NCI-H2081 treated with DMSO at 0.1 percent for 48 hours (cell line): ENCODE measurements at places on chromosomes 16 and 17.

GRCh38 chr16:15489016-15489415 lies 54.6 kb downstream of the BMERB1 start:
- no peak for DNase-seq

- DNase-seq, result no peak
Observed at GRCh38 chr17:41049110-41049509, 2.0 kb upstream of the KRTAP2-1 start.

DNA sequence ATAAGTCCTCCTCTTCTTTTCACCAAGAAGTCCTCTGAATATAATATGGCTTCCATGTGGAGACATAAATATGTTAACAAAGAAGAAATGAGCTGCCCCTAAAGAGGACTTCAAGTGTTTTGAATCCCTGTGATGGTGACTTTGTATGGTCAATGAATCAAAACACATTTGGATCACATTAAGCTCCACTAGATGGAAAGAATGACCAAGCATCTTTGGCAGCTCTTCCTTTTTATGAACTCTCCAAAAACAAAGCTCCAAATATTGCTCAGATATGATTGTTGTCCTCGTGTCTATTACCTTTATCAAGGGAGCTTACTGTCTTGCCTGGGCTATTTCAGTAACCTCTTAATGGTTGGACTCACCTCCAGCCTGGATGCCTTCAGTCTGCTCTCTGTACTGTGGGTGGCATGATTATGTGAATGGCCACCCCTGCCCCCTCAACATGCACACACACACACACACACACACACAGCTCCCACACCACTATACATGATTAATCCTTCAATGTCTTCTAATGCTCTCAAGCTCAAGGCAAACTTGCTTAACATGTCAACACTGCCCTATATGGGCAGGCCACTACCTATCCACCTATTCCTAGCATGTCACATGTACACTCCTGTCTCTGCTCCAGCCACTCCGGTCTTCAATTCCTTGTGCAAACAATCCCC lies 346.6 kb upstream of the SALL1 start:
- DNase-seq, result no peak

GRCh38 chr17:48514477-48514876 lies 16.3 kb downstream of the HOXB1 start:
- no peak for DNase-seq

DNA sequence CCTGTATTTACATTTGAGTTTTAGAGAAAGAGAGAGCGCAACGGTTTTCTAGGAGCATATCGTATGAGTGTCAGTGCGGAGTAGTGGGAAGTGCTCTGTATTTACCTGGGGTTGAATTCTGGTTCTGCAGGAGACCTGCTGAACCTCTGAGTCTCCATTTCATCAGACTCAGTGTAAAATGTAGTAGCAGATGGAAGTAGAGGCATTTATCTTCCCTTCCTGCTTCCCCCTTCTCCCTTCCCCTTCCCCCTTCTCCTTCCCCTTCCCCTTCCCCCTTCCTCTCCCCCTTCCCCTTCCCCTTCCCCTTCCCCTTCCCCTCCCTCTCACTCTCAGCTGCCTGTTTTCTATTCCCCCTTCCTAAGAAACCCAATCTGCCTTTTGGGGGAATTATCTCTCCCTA lies 426.9 kb downstream of the NPIPA7 start:
- DNase-seq, result no peak

DNA sequence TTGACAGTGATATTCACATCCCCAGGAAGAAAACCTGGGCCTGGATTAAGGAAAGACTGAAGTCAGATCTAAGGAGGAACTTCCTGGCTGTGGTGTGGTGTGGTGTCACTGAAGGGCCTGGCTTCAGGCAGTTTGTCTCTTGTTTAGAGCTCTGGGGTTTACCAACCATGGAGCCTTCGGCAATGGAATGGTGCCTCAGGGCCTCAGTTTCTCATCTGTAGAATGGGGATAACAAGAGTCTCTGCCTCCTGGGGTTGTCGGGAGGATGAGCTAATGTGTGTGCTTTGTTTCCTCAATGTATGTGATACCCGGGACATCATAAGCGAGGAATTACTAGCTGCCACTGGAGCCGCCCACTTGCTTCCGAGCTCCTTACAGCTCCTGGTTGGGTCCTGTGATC lies 12.7 kb downstream of the WNT3 start:
- no peak for DNase-seq

DNA sequence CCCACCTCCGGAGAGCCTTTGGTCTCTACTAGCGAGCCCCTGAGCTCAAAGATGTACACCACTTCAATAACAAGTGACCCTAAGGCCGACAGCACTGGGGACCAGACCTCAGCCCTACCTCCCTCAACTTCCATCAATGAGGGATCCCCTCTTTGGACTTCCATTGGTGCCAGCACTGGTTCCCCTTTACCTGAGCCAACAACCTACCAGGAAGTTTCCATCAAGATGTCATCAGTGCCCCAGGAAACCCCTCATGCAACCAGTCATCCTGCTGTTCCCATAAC lies 702 bp downstream of the SPN start:
- no peak for DNase-seq

DNA sequence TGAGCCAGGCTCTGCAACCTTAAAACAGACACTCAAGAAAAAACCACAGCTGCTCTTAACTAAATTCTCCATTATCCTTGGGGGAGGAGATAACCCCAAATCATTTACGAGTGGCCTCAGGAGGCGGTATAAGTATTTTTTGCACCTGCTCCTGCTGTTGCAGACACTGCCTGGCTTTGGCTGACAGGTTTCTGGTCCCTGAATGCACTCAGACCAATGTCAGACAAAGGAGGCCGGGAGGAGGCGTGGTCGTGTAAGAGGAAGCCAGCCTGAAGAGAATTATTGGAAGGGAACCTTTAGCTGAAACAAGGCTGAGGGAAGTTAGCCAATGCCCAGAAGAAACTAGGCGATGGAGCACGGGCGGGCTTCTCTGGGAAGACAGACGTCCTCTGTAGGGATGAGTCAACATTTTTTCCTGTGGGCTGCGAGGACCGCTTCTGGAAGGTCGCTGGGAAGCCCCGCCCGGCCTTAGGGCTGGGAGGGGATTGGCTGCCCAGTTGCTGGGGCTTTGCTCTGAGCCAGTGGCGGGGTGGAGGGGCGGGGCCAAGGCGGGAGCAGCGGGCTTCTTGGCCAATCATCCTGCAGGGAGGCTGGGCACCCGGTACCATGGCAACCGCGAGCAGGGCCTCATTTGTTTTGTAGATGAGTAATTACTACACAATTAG lies 82.3 kb downstream of the CCDC182 start:
- peak; percentile 76 for DNase-seq
